ENCODE measurements at places on chromosomes 1 and 21.

GRCh38 chr1:94804442-94804837 is 15.7 kb upstream of the SLC44A3 start:
- DNase-seq, result no peak

GRCh38 chr1:67214420-67215174 is 48.3 kb downstream of the IL23R start:
- DNase-seq, result no peak

GRCh38 chr1:40041466-40041838 is 923 bp downstream of the CAP1 start:
- no peak for DNase-seq

GRCh38 chr1:206469933-206470691 is at the start of gene IKBKE:
Gene IKBKE (plus strand): TSS chr1:206470476. CDS start chr1:206473228, 2,752 bp downstream.
- DNase-seq, result no peak

- DNase-seq, result no peak
These were observed 123.2 kb downstream of the NR5A2 start for GRCh38 chr1:200150721-200151120.

DNA sequence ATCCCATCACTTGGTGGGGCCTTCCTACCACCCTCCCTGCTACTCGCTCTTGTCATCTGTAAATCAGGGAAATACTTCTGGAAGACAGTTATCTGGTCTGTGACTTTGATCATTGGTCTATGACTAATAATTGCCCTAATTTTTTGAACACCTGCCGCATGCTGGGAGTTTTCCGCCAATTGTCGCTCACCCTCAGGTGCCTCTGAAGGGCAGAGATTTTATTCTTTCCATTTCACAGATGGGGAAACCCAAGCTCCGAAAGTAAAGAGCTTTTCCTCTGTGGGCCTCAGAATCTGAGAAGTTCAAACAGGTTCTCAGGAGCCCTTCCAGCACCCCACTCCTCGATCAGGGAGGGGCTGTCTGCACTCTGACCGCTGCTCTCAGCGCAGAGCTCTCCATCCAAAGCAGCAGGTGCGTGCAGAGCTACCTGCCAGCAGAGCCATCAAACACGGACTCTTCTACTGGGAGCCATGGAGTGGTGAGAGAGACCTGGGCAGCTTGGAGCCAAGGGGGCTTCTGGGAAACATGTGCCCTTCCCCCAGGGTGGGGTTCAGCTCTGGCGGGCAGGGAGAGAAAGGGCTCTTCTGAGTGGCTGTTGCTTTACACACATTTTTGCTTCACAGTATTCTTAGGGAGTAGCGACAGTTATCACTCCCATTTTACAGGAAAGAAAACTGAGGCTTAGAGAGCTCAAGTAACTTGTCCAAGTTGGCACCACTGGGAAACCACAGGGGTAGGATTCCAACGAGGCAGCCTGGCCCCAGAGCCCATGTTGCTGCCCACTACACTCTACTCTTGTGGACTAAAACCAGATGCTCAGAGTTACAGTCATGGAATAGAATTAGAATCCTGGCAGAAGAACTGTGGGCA is 5.8 kb upstream of the RUNX3 start:
- DNase-seq, result no peak

DNA sequence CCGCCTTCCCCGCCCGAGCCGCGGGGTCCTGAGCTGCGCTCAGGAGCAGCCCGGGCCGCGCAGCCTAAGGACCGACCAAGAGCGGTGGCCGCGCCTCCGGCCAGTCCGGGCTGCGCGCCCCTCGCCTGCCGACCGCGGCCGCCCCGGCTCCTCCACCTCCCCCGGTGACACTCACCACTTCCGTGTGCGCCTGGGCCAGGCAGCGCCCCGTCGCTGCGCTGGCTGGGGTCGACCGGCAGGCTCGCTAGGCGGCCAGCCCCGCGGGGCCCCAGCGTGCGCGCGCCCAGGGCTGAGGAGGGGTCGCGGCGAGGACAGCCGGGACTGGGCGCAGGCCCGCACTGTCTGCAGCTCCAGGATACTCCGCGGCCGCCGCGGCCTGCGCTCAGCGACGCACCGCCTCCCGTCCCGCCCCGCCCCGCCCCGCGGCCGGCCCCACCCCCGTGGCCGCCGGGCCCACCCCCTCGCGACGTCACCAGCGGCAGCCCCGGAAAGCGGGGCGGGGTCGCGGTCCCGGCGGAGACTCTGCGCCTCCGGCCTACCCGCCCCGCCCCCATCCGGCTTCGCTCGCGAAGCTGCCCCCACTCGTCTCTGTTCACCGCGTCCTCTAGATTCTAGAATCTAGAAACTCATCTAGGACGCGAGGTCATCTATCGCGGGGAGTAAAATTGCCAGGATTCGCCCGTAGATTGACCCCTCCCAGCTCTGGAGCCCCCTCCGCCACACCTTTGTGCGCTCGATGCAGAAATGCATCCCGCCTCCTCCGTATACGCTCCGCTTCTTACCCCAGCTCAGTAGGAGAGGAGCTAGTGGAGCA is at the start of gene JAK1:
Gene JAK1, minus strand, starts transcription at position 392 of the 814 bp plus-strand sequence. CDS start 80,285 bp downstream, outside the sequence.
- DNase-seq, result peak; percentile 83

GRCh38 chr1:6745073-6745472 is 40.2 kb upstream of the CAMTA1 start:
- DNase-seq, result no peak

GRCh38 chr1:155062151-155062686 is 1.3 kb upstream of the EFNA4 start:
- no peak for DNase-seq

GRCh38 chr1:100440075-100440809 is 87.9 kb downstream of the CDC14A start:
- DNase-seq, result peak; percentile 33

DNA sequence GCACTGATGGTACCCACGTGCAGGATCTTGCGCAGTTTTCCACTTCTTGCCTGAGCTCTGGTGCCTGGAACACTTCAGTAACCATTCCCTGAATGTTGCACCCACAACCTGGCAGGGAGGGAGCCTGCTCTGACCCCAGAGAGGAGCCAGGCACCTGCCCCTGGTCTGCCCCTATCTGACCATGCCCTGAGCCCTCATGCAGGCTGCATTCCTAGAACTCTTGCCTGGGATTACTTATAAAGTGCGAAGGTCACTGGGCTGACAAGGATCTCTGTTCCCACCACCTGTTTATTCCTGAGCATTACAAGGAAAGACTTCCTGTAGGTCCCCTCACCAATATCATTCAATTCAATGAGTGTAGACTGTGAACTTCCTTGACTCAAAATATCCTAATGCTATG is 191.9 kb upstream of the FMN2 start:
- DNase-seq, result no peak

GRCh38 chr1:110474444-110474843 is 23.5 kb downstream of the PROK1 start:
- DNase-seq, result no peak

- no peak for DNase-seq
These were observed 160.4 kb upstream of the SYT6 start for GRCh38 chr1:114314098-114314497.

DNA sequence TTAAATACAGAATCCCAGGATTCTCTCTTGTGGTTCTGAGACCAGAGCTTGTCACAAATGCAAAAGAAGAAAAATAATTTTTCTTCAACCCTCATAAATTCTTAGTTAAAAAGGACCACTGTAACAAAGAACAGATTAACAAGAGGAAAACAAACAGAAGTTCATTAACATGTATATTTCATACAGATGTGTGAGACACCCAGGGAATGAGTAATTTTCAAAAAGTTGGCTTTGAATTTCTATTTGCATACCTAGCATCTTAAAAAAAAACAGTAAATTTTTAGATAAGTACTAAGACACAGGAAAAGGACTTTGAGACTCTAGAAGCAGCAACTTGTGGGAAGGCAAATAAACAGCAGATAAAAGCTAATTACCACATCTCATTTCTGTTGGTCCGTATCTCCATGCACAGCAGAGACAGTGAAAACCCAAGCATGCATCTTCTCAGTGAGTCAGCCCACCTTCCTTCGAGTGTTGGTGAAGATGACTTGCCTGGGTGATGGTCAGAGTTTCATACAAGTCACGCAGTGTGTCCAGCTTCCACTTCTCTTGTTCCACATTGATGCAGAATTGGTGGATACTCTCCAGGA is 399.9 kb upstream of the ADAMTS5 start:
- no peak for DNase-seq

- DNase-seq, result no peak
These were observed 98.4 kb downstream of the MAGI3 start for GRCh38 chr1:113488576-113489177.

GRCh38 chr21:31450980-31451379 is 106.9 kb upstream of the TIAM1 start:
- no peak for DNase-seq

DNA sequence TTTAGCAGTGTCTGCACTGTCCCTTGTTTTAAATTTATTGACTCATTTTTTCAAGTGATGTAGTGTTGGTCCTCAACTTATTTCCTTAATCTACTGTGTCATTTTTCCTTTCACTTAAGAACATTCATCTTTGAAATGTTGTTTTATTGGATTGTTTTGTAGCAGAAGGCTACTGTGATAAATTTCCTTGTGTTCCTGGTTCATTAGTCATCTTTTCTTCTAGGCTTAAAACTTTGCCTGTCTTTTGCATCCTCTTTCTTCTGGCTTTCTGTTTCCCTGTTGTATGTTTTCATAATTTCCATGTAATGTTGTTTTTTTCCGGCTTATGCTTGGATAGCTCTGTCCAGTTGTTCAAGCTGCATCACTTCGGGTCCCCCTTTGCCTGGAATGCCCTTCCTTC is 61.9 kb downstream of the UBE2T start:
- no peak for DNase-seq

GRCh38 chr1:118987468-118988185 is 516 bp downstream of the TBX15 start:
- DNase-seq, result no peak

- no peak for DNase-seq
These were observed 104.8 kb downstream of the ETS2 start for GRCh38 chr21:38910390-38911067.

DNA sequence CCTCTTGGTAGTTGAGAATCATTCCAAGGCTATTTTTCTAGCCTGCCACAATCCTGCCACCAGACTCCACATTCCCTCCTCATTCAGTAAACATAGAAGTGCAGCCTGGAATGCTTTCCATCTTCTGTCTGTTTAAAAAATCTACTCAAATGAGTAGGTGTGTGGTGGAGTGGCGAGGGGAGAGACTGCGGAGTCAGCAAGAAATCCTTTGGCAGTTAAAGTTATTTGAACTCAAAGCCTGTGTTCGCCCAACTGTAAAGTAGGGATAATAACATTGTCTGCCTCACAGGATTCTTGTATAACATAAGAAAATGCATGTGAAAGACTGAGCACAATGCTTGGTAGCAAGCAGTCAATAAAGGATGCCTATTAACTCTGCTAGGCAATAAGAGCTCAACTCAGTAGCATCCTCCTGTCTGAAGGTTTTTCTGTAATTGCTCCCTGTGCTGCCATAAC is 22.2 kb upstream of the DPT start:
- no peak for DNase-seq

DNA sequence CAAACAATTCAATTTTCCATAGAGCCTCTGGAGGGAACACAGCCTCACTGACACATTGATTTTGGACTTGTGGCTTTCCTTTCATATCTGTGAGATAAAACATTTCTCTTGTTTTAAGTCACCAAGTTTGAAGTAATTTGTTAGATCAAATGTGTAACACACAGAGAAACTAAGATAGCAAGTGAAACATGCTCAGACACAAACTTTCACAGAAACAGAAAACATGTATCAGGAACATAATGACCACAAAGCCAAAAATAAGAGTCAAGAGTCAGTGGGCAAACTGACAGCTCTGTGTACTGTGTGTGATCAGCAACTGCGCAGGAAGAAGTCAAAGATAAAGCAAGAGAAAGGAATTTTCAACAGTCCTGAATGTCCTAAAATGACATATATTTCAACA is 1237.5 kb downstream of the AMY1C start:
- DNase-seq, result no peak

DNA sequence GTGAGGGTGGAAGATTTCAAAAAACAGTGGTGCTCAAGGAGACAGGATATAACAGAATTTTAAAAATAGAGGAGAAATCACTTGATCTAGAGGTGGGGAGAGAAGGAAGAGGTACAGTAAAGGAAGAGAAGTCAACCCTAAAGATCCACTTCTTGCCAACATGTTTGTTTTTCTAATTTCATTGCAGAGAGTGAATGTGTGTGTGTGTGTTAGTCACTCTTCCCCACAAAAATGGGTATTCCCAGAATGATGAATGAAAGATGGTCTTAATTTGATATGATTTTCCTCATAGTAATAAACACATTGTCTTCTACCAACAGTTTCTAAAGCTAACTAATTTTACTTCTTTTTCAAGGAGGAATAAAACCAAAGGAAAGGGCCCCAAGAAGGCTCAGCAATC is 74.2 kb upstream of the NGF start:
- DNase-seq, result no peak

GRCh38 chr1:167373986-167374385 is 144.3 kb downstream of the CD247 start:
- no peak for DNase-seq

DNA sequence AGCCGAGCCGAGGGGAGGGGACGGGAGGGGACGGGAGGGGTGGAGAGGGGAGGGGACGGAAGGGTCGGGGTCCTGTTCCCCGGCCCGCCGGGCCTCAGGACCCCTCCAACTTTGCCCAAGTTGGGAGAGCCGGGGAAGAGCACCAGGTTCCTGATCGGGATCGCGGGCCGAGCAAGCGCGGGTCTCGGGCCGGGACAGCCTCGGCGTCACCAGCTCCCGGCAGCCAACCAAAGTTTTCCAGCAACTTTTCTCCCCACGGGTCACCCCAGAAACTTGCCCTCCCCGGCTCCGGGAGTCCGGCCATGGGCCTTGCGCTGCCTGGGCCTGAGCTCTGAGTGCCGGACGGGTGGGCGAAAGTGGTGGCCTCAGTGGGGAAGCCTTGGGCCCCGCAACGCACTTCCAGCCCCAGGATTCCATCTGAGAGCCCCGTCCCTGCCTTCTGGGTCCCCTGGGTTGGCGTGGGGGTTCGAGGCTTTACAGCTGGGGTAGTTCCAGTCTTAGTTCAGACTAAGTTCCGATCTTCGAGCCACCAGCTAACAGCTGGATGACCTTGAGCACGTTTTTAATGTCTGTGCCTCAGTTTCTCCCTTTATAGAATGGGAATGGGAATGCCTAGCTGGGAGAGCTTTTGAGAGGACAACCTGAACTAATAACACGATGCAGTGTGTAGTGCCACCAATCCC is 458 bp downstream of the ZC3H12A start:
- DNase-seq, result no peak

DNA sequence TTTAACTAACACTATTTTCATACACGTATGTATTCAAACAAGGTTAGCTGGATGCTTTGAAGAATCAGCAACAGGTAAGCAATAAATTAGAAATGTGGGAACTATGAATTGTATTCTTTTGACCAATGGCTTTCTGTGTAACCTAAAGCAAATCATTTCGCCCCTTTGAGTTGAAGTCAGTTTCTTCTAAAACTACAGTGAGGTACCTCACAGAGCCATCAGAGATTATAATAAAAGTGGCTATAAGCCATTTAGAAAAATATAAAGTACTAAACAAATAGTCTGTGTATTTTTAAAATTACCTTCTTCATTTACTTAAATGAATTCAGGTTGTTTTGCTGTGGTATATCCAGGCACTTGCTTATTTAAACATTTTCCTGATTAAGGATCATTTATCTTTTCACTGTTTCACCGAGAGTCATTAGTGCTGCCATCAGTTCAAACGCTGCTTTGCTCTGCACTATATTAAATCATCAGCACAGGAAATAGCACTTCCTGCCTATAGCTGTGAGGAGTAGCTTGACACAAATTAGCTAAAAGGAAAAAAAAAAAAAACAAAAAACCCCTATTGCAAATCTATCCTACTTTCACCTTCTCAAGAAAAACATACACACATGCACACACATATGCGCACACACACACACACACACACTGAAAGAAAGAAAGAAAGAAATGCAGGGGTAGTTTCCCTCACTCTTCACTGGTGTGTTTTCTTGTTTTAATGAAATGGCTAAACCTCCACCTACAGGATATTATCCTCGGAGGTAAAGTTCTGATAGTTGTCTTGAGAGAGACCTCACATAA is 39.8 kb upstream of the C1orf105 start:
- DNase-seq, result no peak

- no peak for DNase-seq
These were observed 317.0 kb downstream of the PAPPA2 start for GRCh38 chr1:176779992-176780328.

Data from activated CD8-positive, alpha-beta memory T cell treated with anti-CD3 and anti-CD28 coated beads for 48 hours (primary cell).